ENCODE measurements at places on chromosomes 11 and 22.
A peak's percentile ranks its signal among the peaks of the same experiment; 100 is the strongest.

- no peak for DNase-seq
Observed at GRCh38 chr11:113407163-113407562, 19.6 kb downstream of the ANKK1 start.

DNA sequence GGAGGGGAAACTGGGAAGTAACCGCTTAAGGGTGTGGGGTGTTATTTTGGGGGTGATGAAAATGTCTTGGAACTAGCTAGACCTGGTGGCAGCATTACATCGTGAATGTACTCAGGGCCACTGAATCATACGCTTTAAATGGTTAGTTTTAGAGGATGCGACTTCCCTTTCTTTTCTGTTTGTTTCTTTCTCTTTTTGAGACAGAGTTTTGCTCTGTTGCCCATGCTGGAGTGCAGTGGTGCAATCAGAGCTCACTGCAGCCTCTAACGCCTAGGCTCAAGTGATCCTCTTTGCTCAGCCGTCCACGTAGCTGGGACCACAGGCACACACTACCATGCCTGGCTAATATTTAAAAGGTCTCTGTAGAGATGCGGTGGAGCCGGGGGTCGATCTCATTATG, 5.6 kb upstream of the MIAT start:
- DNase-seq, result no peak

DNA sequence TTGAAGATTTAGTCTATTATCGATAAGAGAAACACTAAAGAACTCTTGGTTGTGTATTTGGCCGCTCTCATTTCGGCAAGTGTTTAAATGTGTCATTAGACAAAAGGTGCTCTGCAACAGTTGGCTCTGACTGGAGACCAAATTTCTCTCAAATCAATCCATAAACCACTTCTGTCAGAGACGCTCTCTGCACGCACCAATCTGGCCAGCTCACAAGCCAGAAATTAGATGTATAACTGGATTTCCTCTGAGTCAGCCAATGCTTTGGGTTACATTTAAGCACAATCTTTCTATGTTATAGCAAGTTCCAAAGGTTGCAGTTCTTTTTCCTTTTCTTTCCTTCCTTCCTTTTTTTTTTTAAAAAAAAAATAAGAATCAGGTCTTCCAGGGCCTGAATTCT, 17.6 kb upstream of the PARVA start:
- DNase-seq, result no peak

- DNase-seq, result no peak
Observed at GRCh38 chr11:7165911-7166310, 77.1 kb downstream of the RBMXL2 start.

DNA sequence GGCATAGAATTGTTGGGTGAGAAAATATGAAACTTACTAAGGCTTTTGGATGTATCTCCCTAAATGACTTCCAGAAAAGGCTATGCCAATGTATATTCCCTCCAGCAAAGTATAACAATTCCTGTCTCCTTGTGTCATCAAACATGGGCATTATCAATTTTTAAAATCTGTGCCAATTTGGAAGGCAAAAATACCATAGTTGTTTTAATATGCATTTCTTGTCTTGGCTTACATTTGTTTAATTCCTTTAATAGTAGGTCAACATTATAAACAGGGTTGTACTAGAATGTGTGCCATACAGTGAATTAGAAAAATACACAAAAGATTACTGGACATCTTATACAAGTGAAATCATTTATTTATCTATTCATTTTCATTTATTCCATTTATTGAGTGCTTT, 41.6 kb downstream of the DCUN1D5 start:
- no peak for DNase-seq

DNA sequence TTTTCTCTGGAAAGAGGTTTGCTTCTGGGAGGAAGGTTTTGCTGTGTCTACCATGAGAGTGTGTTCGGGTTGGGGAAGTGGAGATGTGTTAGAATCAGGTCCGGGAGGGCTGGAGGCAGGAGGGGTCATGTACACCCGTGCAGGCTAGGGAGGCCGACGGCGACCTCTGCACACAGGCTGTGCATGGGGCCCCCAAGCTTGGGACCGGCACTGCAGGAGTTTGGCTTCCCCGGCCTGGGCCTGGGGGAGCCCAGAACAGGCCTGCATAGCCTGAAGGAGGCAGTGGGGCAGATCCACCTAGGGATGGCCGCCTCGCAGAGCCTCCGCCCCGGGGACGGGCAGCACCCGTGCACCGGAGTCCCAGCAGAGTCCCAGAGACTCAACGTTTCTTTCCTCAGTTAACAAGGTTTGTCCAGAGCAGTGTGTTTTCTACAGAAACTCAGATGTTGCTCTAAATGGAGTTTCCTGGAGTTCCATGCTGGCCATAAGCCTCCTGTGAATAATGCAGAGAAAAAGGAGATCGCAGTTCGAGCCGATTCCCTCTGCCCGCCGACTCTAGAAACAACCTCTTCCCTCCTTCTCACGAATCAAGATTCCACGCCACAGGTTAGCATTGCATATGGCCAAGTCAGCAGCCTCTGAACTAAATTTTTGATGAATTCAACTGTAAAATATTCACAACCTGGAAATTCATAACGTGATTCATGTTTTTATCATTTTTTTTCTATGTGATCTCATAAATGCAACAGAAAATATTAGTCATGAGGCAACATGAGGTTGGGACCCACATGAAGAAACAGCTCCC, 427.3 kb downstream of the BRD1 start:
- no peak for DNase-seq

DNA sequence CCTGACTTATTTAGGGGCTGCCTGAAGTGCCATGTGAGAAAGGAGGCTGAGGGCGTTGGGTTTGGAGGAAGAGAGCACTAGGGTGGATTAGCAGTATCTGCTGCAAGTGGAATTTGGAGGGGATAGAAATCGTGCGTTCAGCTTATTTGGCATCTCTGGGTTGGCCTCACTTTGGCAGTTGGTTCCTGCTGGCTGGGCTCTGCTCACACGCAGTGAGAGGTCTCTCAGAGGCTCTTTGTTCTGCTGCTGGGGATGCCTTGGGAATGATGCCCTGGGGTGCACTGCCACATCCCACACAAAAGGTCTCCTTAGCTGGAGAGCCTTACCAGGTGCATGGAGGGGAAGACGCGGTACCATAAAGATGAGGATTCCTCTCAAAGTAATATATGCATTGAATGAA, 17.7 kb upstream of the MICAL2 start:
- DNase-seq, result no peak

- DNase-seq, result no peak
Observed at GRCh38 chr22:48631288-48631863, 1196.3 kb downstream of the BRD1 start.

- no peak for DNase-seq
Observed at GRCh38 chr11:114219559-114220349, 76.4 kb upstream of the NNMT start.

GRCh38 chr11:117219995-117220394, 11.9 kb downstream of the PCSK7 start:
- no peak for DNase-seq

- DNase-seq, result no peak
Observed at GRCh38 chr11:10348650-10349280, 43.9 kb downstream of the ADM start.

DNA sequence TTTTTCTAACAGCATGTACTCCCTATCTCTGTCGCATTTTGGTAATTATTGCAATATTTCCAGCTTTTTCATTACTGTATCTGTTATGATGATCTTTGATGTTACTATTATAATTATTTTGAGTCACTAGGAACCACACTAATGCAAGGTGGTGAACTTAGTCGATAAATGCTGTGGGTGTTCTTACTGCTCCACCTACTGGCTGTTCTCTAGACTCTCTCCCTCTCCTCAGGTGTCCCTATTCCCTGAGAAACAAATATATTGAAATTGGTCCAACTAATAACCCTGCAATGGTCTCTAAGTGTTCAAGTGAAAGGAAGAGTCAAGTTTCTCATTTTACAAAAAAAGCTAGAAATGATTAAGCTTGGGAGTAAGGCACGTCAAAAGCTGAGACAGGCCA, 10.5 kb downstream of the ARL14EP start:
- DNase-seq, result peak; percentile 17

- DNase-seq, result peak; percentile 73
Observed at GRCh38 chr11:120547811-120548681, 36.5 kb downstream of the GRIK4 start.

DNA sequence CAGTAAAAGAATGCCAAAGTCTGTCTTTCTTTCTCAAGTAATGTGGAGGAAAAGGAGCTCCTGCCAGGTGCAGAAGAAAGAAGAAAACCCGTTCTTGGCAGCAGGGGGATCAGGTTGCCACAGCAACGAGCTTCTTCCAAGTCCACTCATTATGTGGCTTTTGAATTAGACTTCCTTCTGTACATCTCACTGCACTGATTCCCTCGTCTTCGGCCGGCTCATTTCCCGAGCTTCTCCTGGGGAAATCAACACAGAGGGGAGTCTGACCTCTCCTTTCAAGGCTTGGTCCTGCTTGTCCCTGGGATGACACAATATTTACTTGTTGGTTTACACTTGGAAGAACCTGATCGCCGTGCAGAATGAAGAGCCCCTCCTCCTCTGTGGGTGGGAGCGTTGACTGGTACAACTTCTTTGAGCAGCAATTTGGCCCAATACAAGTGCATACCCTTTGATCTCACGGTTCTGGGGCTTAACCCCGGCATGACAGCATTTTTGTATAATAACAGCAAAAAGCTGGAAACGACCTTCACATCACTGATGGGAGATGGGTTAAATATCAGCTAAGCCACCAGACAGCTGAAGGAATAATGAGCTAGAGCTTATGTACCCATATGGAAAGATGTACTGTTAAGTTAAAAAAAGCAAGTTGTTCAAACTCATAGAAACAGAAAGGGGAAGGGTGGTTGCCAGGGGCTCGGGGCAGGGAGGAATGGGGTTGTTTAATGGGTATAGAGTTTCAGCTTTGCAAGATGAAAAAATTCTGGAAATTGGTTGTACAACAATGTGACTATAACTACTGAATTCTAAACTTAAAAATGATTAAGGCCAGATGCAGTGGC, 35.4 kb downstream of the MCHR1 start:
- DNase-seq, result no peak

DNA sequence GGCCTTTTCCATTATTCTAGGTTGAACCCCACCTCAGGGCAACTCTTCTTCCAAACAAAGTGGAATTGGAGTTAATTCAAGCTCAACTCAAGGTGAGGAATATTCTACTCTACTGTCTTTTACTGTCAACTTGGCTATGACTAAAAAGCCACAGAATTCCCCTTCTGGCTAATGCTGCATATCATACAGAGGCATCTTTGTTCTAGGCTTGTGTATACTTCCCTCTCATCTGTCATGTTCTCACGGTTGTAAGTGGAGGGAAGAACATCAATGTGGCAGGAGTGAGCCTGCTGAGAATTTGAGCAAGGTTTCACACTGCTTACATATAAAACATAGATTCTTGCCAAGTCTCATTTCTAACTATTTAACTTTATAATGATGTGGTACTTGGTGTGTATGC, 921.4 kb upstream of the CNTN5 start:
- DNase-seq, result no peak

DNA sequence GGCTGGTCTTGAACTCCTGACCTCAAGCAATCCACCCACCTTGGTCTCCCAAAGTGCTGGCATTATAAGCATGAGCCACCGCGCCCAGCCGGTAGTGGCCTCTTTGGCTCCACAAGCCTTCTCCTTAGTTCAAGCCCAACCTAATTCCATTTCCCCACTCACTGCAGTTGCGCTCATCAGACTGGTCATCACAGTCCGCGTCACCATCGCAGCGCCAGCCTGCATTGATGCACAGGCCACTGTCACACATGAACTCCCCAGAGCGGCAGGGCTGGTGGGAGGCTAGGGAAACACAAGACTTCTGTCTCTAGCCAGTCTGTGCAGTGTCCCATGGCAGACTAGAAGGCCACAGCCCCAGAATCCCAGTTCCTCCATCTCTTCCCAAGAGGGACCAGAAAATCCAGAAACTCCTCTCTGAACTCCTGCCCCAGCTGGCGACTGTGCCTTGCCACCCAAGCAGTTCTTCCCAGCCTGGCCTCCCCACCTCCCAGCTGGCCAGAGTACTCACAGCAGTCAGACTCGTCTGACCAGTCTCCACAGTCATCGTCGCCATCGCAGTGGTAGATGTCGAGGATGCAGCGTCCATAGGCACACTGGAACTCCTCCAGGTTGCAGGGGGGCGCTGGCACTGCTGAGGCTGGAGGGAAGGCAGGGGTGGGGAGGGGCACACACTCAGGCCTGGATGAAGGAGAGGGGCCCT, 19.8 kb downstream of the LRP4 start:
- DNase-seq, result no peak

DNA sequence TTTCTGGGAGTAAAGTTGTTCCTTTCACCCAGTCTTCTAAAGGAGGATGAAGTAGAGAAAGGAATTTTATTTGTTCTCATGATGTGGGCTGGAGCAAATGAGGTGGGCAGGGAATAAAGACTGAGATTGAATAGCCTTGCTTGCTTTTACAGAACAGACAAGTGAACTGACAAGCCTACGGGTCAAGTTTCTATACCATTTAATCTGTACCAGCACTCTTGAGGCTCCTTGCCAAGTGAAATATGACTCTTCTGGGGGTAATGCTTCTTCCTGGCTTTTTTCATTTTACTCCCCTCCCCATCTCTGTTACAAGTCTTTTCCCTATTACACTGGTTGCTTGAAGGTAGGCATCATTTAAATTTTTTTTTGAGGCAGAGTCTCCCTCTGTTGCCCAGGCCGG, 54.8 kb downstream of the CSTPP1 start:
- no peak for DNase-seq

DNA sequence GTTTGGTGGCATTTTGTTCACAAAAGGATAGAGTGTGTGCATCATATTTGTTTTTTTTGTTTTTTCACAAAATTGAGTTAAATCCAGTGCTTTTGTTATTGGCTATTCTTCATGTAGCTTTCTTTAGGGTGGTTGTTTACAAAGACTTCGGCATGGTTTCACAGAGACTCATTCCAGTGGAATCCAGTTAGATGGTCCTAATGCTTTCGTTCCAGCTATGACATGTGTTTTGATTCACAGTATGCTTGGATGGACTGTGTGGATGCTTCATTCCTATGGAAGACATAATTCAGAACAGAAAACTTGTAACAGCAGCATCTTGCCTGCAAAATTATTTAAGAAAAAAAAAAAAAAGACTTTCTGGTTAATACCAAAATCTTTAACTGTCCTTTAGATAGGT, 97.9 kb downstream of the PDHX start:
- no peak for DNase-seq

GRCh38 chr11:128519338-128519737, 68.0 kb downstream of the ETS1 start:
- no peak for DNase-seq

- DNase-seq, result no peak
Observed at GRCh38 chr11:43830928-43831440, 49.6 kb upstream of the ALKBH3 start.

GRCh38 chr22:30054764-30055069, 25.5 kb upstream of the HORMAD2 start:
- no peak for DNase-seq

DNA sequence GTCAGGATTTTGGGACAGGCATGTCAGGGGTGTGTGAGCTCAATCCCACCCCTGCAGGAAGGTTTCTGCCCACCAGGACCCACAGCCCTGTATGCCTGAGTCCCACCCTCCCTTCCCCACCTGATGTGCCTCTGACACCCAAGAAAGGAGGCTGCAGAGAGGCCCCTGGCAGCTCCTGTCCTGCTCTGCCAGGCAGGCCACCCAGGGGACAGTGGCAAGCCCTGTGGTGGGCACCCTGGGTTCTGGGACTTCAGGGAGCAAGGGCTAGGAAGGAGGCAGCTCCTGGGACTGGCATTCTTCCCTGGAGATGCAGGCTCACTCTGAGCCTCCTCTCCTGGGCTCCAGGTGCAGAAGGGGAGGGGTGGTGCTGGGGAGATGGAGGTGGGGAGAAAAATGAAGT, 234.5 kb upstream of the B3GAT1 start:
- DNase-seq, result no peak

- no peak for DNase-seq
Observed at GRCh38 chr22:43698403-43698802, 113.7 kb downstream of the EFCAB6 start.

Measured in NCI-H526 treated with DMSO at 0.1 percent for 48 hours (cell line).